ENCODE measurements at places on chromosomes 12 and 14. TPM values are rescaled to one million over a fixed set of nuclear protein-coding genes. Genes with fewer than 3 reads are reported as not detected.

Gene ALKBH1
- 9.2 TPM for total RNA-seq

Gene KIF26A
- total RNA-seq: 3.2 TPM

Gene SERPINA12
- not detected for total RNA-seq

Gene CCDC197
- not detected for total RNA-seq

Gene TAS2R8
- total RNA-seq: not detected

Gene TMEM63C
- 0.51 TPM for total RNA-seq

Measured in mesenteric fat pad (tissue), 1 donor.